ENCODE measurements at places on chromosomes 4 and X.
A peak's percentile ranks its signal among the peaks of the same experiment; 100 is the strongest.

DNA sequence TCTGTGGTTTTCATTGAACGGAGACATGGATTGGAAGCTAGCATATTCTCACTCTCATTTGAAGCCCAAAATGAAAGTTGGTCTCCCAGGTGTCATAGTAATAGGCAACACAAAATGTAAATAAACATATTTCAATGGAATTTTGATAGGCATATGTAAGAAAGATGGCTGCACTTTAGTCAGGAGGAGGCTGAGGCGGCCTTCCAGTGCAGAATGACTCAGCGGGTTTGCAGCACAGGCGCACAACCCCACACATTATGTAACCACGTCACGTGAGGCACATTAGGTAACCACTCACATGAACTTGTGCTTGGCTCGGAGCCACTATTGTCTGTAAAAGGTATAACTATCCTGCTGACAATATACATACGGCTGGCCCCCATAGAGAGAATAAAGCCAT, 381.7 kb downstream of the GPAT3 start:
- peak; percentile 14 for DNase-seq

DNA sequence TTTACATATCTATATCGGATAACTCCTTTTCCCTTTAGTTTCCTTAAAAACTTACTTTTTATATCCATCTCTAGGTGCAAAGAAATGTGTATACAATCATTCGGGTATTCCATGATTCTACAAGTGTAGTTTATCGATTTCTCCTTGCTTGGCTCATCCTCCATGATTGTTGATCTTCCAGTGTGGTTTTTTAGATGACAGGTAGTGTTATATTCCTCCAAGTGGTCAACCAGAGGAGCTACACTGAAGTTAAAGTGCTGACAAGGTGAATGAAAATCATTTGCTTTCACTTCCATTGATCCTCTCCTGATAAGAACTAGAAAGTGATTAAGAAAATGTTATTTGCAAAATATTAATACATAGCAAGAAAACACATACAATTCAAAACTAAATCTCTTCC, 38.5 kb downstream of the TMEM156 start:
- DNase-seq: no peak

- no peak for DNase-seq
These were observed 130.9 kb downstream of the RNF150 start for GRCh38 chr4:141002323-141002805.

DNA sequence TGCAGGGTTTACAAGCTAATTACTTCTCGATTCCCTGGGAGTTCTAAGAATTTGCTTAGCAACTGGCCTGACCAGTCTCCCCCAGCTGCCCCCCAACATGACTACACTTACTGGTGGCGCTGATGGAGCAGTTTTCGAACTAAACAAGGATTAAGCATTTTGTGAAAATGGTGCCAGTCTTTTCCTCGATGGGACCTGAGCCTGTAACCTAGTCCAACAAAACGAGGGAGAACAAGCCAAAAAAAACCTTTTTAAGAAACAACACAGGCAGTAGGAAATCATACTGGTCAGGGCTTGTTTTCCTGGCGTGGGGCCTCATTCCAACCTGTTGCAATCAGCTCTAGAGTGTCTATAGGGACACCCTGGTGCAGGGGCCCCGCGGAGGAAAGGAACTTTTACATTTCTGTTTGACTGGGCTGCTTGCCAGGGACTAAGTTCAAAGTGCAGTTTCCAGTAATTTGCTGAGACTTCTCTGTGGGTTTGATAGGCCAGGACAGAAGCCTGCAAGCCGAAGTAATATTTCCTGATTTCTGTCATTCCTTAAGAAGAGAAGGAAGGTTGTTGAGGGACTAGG, 158.7 kb downstream of the SPRY1 start:
- peak; percentile 70 for DNase-seq

DNA sequence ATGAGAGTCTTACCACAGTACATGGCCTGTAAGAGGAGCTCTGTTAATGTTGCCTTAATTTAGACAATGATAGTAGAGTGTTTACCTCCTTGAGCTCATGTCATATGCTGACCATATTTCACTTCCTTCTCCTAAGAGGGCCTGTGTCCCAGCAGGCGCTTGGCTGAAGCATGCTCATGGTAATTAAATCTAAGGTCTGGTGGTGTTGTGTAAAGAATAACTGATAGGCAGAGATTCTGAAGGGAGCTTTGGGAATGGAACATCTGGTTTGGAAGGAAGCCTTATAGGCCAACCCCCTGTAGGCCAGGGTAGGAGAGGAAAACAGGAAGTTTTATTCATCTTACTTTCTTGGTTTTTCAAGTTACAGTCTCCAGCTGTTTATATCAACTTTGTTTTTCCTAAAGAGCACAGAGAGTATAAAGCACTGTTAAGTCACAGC, 300.2 kb downstream of the USP46 start:
- no peak for DNase-seq

- no peak for DNase-seq
These were observed 695.6 kb upstream of the FAM241A start for GRCh38 chr4:111449657-111450056.

- no peak for DNase-seq
These were observed 2.9 kb downstream of the TBC1D9 start for GRCh38 chr4:140753329-140753728.

GRCh38 chr4:17762726-17763125, 18.7 kb downstream of the FAM184B start:
- DNase-seq: no peak

DNA sequence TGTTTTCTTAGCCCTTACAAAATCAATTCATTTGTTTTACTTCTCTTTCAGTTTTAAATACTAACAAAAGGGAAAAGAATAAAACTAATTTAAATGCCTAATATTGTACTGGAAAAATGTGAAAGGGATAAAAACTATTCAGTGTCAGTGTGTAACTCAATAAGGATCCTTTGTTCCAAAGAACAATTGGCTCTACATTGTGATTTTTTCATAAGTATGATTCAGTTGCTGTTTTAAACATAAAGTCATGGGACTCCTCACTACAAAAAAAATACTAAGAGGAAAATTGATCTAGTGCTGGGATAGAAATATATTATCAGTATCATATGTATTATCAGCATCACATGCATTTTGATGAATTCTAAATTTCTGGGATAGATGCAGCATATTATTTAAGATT, 199.4 kb upstream of the TRAM1L1 start:
- DNase-seq: no peak

- DNase-seq: no peak
These were observed 33.2 kb upstream of the ARMCX4 start for GRCh38 chrX:101452056-101452455.

GRCh38 chr4:168265327-168265726, 53.2 kb downstream of the DDX60 start:
- DNase-seq: no peak

DNA sequence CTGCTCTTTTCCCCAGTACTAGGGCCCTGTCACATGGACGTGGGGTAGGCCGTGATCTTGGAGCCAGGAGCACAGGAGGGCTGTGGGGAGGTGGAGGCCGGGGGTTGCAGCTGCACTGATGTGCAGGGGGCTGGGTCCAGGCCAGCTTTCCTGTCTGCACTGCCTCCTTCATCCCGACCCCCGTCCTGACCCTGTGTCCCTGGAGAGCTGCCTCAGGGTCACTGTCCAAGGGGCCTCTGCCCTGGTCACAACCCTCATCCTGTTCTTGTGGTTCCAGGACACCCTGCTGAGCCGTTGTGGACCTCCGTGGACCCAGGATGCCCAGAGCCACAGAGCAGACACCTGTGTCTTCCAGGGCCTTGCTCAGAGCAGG, 91.7 kb upstream of the ADRA2C start:
- no peak for DNase-seq

- no peak for DNase-seq
These were observed 90.4 kb upstream of the PJA1 start for GRCh38 chrX:69255441-69256290.

DNA sequence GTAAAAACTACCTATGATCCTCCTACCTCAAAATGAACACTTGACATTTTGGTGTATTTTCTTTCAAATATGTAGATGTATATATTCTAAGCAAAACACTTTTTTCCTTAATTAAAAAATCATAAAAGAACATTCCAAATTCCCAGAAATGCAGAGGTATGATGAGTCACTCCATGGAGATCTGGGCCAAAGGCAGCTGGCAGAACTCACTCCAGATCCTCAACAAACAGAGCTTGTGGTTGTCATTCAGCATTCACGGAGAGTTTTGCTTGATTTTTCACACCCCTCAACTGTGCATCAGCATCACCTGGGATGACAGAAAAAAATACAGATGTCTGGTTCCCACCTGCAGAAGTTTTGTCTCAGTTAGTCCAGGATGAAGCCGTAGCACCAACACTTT, 144.6 kb downstream of the KIT start:
- no peak for DNase-seq

- no peak for DNase-seq
These were observed 12.8 kb upstream of the UBQLN2 start for GRCh38 chrX:56550667-56551066.

- no peak for DNase-seq
These were observed 3.6 kb downstream of the TBCK start for GRCh38 chr4:106312377-106312776.

GRCh38 chr4:2125023-2125422, 65.9 kb downstream of the NAT8L start:
- no peak for DNase-seq

- DNase-seq: no peak
These were observed 108.2 kb downstream of the NSUN7 start for GRCh38 chr4:40857956-40858355.

DNA sequence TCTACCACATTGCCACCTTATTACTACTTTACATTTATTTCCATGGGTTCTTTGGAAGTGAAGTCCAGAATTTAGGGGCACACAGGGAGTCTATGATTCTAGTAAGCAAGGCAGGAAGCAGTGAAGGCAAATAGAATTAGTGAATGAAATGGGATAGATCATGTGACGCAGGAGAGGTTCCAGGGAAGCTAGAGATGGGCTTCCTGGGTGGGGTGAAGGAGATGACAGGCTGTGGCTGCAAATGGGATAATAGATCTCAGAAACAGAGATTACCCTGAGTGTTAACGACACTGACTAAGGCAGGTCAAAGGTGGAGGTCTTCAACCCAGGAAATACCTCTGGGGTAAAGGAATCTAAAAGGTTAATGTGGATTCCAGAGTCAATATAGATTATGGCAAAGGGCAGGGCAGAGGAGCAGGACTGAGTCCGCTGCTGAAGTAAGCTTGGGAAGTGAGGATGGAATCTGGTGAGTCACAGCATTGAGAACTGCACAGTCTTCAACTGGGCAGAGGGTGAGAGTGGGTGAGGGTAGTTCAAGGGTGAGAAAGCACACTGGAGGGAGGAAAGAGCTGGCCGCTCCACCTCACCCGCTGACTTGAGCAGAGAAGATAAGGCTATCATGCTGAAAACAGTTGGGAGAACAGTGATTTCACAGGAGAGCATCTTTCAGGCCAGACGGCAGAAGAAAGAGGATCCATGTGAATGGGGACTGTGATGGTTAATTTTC, 70.8 kb downstream of the ANXA3 start:
- DNase-seq: peak; percentile 82

DNA sequence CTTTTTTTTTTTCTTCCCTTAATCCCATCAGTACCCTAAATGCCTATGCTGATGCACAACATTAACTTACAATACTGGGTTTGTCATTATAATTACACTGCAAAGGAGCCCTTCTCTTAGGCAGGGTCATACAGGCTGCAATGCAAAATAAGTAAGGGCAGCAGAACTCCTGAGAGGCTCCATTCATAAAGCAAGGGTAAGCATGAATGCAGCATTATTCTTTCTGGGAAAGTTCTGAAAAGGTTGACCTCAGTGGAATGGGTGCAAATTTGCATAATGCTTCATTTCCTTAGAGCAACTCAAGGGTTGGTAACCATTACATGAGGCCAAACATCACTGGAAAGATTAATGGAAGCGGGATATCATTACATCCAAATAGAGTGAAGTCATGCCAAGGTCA, 789.2 kb downstream of the KLHL13 start:
- no peak for DNase-seq

DNA sequence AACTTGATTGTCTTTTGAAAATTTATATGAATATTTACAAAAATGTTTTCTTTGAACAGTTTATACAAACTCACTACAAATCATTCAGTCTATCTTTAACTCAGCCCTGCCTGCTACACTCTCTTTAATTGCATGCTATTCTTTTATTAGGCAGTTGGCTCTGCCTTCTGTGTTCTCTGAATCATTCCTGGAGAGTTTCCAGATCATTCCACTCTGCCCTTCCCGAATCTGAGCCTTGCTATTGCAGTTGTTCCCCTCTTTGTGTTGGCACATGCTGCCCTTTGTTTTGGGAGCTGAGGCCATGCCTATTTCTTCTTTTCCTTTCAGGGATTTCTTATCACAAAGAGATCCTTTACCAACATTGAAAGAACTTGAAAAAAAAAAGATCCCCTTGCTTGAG, 8.7 kb upstream of the TECRL start:
- DNase-seq: no peak

DNA sequence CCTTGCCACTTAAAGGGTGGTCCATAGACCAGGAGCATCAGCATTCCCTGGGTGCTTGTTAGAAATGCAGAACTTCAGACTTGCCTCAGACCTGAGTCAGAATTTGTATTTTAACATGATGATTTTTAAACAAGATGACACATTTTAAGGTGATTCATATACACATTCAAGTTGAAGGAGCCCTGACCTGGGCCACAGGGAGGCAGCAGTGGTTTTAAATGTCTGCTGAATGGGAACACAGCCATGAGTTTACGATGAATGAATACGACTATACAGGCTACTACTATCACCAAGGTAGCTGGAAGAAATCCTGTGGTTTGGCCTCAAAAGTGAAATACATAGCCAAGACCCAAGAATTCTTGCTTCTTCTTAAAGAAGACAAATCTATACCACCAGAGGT, 2.9 kb downstream of the HDAC8 start:
- peak; percentile 7 for DNase-seq

- DNase-seq: peak; percentile 41
These were observed 1.7 kb downstream of the FRAS1 start for GRCh38 chr4:78058591-78059523.

DNA sequence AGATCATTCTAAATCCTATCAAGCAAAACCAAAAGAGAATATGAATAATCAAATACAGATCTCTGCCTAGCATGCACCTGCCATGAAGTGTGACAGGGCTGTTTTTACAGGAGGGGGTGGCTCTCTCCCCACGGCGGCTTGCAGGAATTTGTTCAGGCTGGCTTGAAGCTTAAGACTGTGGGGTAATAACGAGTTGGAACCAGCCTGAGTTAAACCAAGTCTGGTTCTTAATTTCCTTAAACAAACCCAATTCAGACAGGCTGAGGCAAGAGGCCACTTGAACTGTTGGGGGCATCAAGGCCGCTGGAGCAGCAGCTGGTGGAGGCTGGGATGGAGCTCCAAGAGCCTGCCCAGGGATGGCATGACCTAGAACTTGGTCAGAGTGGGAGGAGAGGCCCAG, 45.1 kb upstream of the LGI2 start:
- DNase-seq: no peak

GRCh38 chrX:10769696-10770619, 149.6 kb upstream of the MID1 start:
- peak; percentile 56 for DNase-seq

- no peak for DNase-seq
These were observed 32.9 kb downstream of the HTT-AS start for GRCh38 chr4:3041192-3042142.

GRCh38 chrX:154357205-154357604, 17.2 kb downstream of the FLNA start:
- DNase-seq: no peak

- DNase-seq: no peak
These were observed 117.5 kb downstream of the DNAAF6 start for GRCh38 chrX:107323786-107324492.

GRCh38 chr4:140296335-140297220, 76.9 kb upstream of the SCOC start:
- peak; percentile 69 for DNase-seq
